IMR-90 (cell line): ENCODE measurements at places on chromosomes 2 and 18. TPM values are rescaled to one million over a fixed set of nuclear protein-coding genes. Genes with fewer than 3 reads are reported as not detected.

DNA sequence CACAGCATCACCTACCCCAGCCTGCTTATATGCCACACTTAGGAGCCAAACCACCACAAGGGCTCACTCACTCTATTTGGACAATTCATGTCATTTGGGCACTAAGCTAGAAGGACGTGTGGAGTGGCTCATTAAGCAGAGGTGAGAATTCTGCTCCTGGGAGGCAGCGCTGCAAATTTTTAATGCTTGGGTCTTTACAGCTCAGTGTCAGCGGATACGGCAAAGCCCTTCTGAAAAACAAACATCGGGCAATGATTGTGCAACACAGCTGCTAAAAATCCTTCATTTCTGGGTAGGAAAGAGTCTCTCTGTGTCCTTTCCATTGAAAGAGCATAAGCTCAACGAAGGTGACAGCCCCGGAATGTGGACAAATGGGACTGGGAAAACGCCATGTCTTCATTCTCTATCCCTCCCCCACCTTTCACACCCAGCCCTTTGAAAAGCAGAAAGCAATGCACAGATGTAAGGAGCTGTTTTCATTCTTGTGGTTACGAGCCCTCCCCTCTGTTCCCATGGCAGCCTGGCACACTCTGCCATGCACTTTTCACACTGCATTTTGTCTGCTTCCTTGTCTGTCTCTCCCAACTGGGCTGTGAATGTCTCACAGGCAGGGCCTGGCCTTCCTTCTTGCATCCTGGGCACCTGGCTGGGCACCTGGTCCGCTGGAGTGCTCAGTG lies 16.0 kb downstream of the TMEM177 start:
- no peak overlapping the region for H3K27ac ChIP-seq
- peak; percentile 54 for DNase-seq
- no peak overlapping the region for H3K4me3 ChIP-seq
- peaks cover 6% of the 10 kb centered on the region for H3K4me1 ChIP-seq
- H3K36me3 ChIP-seq: no peaks in the 10 kb centered on the region
- H3K27me3 ChIP-seq: peaks cover 25% of the 10 kb centered on the region

- H3K27me3 ChIP-seq: no peaks in the 10 kb centered on the region
- H3K4me3 ChIP-seq: no peak overlapping the region
- no peak overlapping the region for H3K27ac ChIP-seq
Measured at GRCh38 chr2:143132355-143132754, 3.1 kb downstream of the ARHGAP15 start.

SH2D6 gene
- total RNA-seq: 0.36 TPM in 1 of 2 replicates, not detected in the other

CRACDL gene
- not detected in 2 replicates for total RNA-seq

DNA sequence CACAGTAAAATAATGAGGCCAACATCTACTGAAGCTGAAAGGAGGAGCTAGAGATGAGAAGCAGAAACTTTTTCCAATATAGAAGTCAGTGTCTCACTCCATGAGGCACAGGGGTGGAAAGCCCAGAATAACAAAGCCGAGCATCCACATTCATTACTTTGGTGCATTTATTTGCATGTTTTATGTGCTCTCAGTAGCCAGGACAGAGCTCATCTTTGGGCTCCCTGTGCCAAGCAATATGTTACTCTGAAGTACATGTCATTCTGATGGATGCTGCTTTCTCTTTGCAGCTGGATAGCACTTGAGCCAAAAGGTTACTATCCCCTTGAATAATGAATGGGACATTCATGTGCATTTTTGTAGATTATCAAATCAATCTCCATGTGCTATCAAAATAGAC lies 338.6 kb upstream of the SOX11 start:
- H3K27ac ChIP-seq: no peak overlapping the region
- no peak overlapping the region for H3K4me3 ChIP-seq
- no peaks in the 10 kb centered on the region for H3K4me1 ChIP-seq
- DNase-seq: no peak
- no peaks in the 10 kb centered on the region for H3K36me3 ChIP-seq

GRCh38 chr18:46097431-46097800 lies 680 bp downstream of the ATP5F1A start:
- no peaks in the 10 kb centered on the region for H3K27me3 ChIP-seq
- peaks cover 3% of the 10 kb centered on the region for H3K4me1 ChIP-seq
- H3K4me3 ChIP-seq: peak overlapping the region; percentile 91
- peak overlapping the region; percentile 95 for H3K27ac ChIP-seq
- H3K36me3 ChIP-seq: peaks cover 16% of the 10 kb centered on the region

MERTK gene
- 0.28 and 0.36 TPM in 2 replicates for total RNA-seq

CYS1 gene
- under 0.01 and 0.28 TPM in 2 replicates for total RNA-seq

RAB6C gene
- under 0.01 TPM in 1 of 2 replicates, not detected in the other for total RNA-seq

CD207 gene
- not detected in 2 replicates for total RNA-seq
